Large intestine (tissue), 12 donors: ENCODE measurements at places on chromosomes 7 and 10. TPM values are rescaled to one million over a fixed set of nuclear protein-coding genes. Genes with fewer than 3 reads are reported as not detected.

GRCh38 chr7:112790586-112791003 lies 402 bp upstream of the TMEM168 start:
- no peak for DNase-seq

Gene GATA3
- 0.84 TPM for polyA plus RNA-seq

GRCh38 chr7:101169838-101170551 lies 4.6 kb upstream of the VGF start:
- peak; percentile 61 for DNase-seq

DNA sequence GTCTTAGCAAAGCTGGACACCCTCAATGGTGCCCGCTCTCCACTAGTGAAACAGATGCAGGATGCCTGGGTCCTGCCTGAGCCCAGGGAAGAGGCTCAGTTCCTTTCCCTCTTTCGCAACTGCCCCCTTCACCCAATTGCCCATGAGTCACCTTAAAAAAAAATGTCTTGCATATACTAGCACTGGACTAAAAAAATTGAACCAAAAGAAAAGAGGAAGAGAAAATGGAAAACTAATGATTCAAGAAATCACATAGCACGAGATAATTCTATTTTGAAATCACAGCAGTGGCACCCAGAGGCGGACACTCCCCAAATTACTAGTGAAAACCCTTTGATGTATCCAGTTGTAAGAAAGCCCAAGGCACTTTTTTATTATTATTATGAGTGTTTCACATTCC lies 972.5 kb downstream of the LRMDA start:
- DNase-seq: no peak

Gene HOXA2
- 5.5 TPM for polyA plus RNA-seq
